CD4-positive, alpha-beta T cell treated with Interleukin-17A for 4 hours (primary cell): ENCODE measurements at places on chromosomes 7 and 10.

GRCh38 chr10:28366994-28367393 lies 64.1 kb upstream of the MPP7 start:
- no peak for DNase-seq

DNA sequence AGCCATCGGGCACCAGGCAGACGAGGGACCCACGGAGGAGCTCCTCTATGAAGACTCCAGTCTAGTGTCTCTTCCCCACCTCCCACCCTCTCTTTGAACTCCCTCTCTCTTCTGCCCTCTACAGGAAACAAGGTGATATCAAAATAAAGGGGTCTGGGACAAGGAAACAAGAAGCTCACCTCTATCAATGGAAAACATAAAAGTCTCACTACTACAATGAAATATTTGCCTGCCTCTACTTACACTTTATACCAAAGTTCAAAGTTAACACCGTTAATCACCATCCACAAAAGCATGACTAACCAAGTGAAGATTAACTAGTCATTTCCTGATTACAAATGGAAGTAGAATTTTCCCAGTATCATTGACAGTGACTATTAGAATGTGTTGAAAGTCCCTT lies 82.2 kb downstream of the PARD3 start:
- DNase-seq: no peak

DNA sequence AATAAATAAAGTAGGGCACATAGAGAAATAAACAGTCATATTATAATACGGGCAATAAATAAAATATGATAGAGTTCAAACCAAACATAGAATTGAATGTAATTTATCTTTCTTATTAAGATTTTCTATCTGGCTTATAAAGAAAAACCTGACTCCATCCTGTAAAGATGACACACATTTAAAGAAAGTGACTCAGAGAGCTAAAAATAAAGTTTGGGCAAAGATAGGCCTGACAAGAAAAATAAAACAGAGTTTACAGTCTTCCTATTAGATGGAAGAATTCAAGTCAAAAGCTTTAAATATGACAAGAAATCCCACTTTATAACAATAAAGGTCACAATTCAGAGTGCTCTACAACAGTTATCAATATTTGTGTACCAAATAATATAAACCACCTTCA lies 580.6 kb downstream of the PHTF2 start:
- no peak for DNase-seq

DNA sequence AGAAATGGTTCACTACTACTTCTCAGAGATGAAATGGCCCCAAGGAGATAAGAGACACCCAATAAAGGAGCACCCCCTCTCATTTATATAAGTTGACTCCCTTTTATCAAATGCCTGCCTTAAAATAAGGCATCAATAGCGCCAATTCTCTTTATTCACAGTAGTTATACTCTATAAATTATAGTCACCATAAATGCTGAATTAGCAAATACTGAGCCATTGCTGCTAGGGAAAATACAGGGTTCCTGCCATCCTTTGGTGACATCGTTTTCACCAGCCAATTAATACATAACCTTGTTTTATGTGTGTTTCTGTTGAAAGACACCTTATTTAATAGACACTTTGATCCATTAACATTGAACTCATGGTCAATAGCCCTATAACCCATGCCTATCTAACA lies 28.6 kb downstream of the DCLRE1C start:
- no peak for DNase-seq

DNA sequence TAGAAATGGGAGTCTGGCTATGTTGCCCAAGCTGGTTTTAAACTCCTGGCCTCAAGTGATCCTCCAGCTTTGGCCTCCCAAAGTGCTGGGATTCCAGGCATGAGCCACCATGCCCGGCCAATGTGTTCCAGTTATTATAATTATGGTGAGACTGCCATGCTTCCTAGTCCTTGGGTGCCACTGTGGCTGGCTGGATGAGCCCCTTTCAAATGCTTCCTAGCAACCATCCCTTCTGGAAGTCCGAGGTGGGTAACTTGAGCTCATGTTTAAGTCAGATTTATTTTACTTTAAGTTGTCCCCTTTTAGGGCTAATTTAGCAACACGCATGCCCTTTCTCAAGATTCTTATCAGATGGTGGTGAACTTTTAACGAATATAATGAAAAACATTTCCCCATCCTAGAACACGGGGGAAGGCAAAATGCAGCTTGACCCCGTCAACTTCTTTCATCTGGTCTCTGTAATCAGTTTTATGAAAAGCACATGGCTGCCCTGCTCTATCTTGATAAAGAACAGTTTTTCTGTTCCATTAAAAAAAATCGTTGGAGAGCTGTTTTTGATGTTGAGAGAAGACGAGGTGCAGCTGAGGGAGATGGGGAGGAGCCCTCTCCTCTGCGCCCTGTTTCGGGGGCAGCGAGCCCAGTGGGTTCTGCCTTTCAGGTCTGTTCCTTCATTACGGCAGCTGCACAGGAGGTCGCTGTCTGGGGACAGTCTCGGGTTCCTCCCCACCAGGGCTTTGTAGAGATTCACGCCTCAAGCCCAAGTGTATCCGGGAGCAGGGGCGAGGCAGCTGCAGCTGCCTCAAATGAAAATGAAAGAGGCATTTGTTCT lies 61.0 kb upstream of the MKI67 start:
- peak; percentile 59 for DNase-seq

DNA sequence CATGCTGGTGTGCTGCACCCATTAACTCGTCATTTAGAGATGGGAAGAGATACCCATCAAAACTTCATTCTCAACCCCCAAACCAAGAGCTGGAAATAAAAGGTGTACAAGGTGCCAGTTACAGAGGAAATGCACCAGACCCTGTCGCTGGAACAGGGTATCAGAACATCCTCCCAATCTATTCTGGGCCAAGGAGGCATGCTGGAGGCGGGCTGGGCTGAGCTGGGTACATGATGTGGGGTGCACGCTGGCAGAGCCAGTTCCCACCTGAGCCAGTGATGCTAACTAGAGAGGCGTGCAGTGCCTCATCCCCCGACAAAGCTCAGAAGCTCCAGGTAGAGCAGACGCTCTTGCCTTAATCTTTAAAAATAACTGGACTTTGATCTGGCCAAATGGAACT lies 70.1 kb downstream of the NPSR1 start:
- DNase-seq: no peak
